ENCODE measurements at places on chromosomes 3 and 15.

DNA sequence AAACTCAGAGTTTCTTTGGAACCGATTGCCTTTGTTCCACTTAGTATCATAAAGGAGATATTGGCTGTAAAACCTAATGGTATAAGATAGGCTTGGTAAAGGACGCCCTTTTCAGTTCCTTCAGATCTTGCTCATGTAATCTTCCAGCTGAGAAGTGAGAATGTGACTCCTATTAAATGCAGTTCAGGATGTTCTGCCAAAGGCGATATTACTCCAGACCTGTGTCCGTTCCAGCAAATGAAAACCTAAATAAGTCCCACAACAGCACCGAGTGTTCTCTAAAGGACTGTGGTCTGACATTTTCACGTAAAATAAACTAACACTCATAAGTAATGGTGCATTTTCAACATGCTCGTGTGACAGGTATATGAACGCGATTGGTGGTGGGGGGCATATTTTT is 276.2 kb downstream of the FEZF2 start:
- no peak for DNase-seq

DNA sequence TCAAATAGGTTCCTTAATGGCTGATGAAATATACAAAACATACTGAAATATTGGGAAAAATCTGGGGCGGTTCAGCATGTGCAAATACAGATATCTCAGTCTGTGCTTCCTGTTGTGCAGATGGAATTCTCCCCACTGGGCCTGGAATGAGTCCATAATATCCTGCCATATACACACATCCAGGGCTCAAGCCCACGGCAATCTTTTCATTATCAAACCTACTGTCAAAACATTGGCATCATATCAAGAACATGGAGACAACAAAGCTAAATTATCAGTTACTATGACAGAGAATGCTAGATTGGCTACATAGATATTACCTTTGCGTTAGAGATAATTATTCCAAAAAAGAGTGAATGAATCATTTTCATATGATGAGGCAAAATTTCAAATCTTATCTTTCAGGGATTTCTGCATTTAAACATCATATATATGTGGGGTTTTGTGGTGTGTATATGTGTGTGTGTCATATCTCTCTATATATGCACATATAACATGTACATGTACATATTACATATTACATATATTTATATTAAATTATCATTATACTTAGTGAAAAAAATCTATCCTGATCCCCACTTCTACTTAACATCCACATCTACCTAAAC is 713.3 kb downstream of the GBE1 start:
- no peak for DNase-seq

DNA sequence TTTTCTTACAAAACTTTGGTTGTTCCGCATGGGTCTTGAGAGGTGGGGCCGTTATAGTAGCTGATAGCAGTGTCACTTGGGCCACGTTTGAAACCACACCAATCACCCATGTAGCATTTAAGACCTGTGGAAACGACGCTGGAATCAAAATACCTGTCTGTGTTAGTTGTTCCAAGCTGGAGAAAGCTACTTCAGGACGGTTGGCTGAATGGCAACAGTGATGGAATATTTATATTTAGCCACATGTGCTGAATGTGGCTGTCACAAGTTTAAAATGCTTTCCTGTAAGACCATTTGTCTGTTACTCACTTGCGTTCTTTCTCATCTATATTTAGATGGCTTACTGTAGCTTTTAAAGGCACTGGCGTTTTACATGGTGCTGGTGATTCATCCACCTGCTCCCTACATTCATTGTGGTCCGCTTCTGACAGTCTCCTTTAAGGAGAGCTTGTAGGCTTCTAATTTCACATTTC is 1.4 kb downstream of the DNAJA4 start:
- peak; percentile 74 for DNase-seq

- DNase-seq = peak; percentile 22
Observed at GRCh38 chr3:132038198-132038825, 3.5 kb upstream of the CPNE4 start.

DNA sequence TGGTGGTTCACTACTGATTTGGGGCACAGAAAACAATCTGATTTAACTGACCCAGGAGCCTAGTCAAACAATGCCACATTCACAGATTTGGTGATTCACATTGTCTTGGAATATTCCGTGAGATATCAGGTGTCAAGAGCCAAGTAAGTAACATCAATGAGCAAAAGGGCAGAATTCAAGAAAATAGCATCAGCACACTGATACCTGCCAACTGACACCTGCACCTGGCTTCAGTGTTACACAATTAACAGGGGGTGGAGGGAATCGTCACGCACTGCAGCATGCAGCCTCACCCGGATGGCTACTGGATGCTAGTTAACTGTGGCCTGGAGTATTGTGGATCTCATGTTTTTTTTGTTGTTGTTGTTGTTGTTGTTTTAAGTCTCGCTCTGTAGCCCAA is 17.6 kb downstream of the CCNL1 start:
- DNase-seq = no peak

DNA sequence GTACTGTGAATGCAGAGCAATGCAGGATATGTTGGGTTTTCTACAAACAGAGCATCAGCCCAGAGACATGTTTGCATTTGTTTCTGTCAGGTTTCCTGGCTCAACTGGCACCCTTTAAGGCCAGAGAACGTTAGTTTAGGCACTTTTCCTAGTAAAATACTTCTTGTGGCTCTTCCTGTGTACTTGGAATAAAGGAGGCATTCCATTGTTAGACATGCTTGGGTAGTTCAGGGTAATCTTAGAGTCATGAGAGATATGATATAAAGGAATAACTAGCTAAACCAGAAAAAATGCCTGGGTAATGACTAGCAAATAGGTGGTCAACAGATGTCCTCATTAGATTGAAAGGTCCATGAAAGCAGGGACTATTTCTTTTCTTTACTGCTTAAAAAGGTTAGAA is 60.4 kb upstream of the RBM5 start:
- no peak for DNase-seq

DNA sequence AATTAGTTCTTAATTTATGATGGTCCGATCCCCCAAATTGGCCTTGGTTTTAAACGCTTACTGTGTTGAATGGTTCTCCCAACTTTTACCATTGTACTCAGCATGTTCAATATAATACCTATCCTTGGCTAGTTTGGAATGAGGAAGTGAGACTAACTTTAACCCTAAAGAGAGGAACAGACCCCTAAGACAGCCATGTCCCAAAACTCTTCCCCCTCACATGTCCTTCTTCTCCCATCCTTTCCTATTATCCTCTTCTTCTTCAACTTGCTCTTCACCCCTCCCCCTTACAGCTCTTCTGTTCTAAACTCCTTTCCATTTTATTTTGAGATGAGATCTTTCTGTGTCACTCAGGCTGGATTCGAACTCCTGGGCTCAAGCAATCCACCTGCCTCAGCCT is 116.5 kb downstream of the RBMS3 start:
- no peak for DNase-seq

DNA sequence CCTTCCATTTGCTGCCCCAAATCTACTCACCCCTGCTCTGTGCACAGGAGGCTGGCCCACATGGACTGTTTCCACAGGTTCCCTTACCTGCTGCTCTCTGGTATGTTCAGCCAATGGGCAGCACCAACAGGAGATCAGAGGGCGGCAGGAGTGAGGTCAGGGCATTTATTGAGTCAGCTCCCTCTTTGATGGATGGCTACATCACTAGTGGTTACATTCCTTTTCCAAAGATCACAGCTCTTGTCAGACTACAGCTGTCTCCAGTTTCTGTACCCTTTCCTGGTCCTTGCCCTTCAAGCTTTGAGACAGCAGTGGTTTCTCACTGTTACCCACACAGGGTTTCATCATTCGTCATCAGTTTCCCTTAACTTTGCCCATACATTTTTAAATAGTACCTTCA is 325.1 kb downstream of the SUCLG2 start:
- peak; percentile 2 for DNase-seq

- DNase-seq = no peak
Observed at GRCh38 chr3:185205865-185206264, 48.0 kb downstream of the EHHADH start.

DNA sequence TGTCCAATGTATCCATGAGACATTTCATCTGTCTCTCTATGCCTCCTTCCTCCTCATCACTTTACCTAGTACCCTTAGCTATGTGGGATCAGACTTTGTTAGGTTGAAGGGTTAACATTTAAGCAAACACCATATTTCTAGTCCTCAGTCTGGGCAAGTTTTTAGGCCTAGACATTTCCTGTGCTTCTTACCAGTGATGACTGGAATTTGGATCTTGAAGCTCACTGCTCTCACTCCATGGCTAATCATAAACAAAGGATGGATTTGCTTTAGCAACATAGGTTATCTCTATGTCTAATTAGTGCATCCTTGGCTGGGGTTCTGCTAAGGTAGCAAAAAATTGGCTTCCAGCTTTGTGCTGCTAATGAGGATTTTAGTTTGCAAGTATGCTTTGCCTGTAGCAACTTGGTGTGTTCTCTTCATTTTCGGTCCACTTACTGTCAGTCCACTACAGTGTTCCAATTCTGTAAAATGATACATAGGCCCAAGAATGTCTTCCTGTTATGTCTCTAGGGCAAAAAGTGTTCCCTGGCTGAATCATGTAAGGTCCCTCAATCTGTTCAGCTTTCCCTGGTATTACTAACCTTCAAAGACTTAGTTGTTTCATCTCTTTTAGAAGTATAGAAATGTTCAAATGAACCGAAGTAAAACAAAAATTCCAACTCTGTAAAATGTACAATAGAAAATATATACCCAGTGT is 615.4 kb downstream of the CADM2 start:
- DNase-seq = no peak

DNA sequence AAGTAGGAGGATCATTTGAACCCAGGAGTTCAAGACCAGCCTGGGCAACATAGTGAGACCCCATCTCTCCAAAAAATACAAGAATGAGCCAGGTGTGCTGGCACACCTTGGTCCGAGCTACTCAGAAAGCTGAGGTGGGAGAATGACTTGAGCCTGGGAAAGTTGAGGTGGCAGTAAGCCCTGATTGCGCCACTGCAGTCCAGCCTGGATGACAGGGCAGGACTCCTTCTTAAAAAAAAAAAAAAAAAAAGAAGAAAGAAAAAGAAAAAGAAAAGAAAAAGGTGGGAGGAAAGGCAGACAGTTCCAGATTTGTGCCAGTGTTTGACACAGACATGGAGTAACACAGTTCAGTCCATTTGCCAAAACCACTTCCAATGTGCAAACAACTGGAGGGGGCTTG is 75.7 kb downstream of the ATP10A start:
- DNase-seq = no peak

DNA sequence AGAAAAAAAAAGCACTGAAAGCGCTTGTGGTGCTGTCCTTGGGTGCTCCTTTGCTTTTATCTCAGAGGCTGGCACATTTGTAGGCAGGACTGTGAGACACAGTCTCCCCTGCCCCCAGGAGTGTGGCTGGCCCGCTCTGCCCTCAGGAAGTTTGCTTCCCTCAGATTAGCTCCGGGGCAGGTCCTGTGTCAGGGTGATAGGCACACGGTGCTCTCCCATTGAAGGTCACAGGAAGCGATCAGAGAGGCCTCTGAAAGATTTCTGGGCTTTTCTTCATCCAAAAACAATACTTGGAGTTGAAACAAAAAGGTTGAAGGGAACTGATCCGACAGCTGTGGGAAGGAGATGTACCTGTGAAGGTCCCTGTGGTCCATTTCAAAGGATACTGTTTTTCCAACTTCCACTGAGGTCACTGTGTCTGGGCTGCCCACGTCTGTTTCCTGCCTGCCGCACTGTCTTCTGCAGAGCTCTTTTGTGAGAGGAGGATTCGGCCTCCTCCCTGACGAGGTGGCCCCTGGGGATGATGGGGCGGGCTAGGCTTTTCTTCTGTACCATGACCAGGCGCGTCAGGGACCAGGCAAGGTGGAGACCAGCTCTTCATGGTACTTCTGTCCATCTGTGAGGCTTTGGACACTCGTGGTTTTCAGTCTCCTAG is 330.5 kb upstream of the CTDSPL start:
- DNase-seq = no peak

GRCh38 chr3:195451373-195452015 is 8.7 kb upstream of the ACAP2 start:
- DNase-seq = no peak

- DNase-seq = no peak
Observed at GRCh38 chr3:48338635-48339034, 5.2 kb upstream of the SPINK8 start.

GRCh38 chr3:172702256-172702655 is 8.6 kb downstream of the NCEH1 start:
- DNase-seq = no peak

DNA sequence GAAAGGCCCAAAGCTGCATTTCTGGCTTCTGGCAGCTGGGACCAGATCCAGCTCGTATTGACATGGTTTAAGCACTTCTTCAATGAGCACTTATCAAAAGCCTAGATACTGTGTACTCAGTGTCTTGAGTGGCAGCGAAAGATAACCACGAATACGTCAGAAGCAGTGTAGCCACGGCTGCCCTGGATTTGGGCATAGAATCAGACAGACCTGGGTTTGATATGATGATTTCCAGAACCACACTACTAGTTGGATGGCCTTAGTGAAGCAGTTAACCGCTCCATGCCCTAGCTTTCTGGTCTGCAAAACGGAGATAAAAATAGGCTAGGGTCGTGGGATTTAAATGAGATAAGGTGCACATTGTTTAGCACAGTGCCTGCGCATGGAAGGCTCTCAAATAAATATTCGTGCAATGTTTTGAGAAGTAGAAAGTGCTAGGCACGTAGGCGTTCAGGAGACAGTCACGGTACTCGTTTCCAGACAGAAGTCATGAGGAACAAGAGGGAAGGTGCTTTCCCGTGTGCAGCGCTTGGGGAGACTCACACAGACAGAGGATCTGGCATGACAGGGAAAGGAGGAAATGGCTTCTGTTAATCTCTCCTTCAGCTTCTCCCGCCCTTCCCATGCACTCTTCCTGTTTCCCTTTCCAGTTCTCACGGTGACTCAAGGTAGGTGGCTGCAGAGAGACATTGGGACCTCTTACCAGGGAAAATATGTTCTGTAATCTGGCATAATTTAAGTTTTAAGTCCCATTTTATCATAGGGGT is 70.3 kb downstream of the CCNL1 start:
- DNase-seq = peak; percentile 56

DNA sequence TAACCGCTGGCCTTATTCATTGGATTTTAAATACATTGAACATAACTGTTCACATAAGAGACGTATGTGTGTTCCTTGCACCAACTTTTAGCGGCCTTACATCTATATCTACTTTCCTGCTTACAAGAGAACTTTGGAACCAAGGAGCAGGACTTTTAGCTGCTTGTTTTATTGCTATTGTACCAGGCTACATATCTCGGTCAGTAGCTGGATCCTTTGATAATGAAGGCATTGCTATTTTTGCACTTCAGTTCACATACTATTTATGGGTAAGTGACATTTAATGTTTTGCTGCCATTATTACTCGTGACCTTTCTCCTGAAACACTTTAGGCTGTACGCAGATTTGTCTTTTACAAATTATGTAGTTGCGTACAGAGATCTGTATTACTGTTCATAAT is 47.1 kb downstream of the STT3B start:
- DNase-seq = no peak
